ENCODE measurements at places on chromosomes 7 and 10. TPM values are rescaled to one million over a fixed set of nuclear protein-coding genes. Genes with fewer than 3 reads are reported as not detected.

DNA sequence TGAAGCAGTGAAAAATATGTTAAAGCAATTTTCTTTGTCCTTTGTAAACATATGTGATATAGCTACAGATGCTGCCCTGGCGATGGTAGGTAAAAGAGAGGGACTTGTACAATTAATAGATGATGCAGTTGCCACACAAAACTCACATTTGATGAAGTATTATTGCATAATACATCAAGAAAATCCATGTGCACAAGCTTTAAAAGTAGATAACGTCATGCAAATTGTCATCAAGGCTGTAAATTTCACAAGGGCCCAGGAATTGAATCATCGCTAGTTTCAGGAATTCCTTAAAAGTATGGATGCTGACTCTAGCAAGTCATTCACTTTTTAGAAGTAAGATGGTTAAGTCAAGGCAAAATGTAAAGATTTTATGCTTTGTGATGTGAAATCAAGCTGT is 10.0 kb downstream of the CYP3A5 start:
- H3K36me3 ChIP-seq, result no peaks in the 10 kb centered on the region
- H3K27me3 ChIP-seq, result no peaks in the 10 kb centered on the region
- H3K4me1 ChIP-seq, result no peaks in the 10 kb centered on the region
- no peak overlapping the region for H3K4me3 ChIP-seq
- no peak for DNase-seq

GRCh38 chr7:1473864-1474512 is 14.7 kb upstream of the MICALL2 start:
- DNase-seq, result peak; percentile 78
- peaks cover 8% of the 10 kb centered on the region for H3K36me3 ChIP-seq
- H3K27ac ChIP-seq, result no peak overlapping the region
- no peak overlapping the region for H3K4me3 ChIP-seq
- H3K4me1 ChIP-seq, result peaks cover 4% of the 10 kb centered on the region

GRCh38 chr10:33441561-33441960 is 107.1 kb upstream of the NRP1 start:
- H3K36me3 ChIP-seq, result no peaks in the 10 kb centered on the region
- no peak for DNase-seq
- H3K27me3 ChIP-seq, result no peaks in the 10 kb centered on the region
- no peaks in the 10 kb centered on the region for H3K4me1 ChIP-seq

GRCh38 chr7:142347091-142347490 is 89.2 kb upstream of the PRSS58 start:
- H3K4me1 ChIP-seq, result no peaks in the 10 kb centered on the region
- no peak overlapping the region for H3K4me3 ChIP-seq
- no peak overlapping the region for H3K27ac ChIP-seq
- no peak for DNase-seq
- no peaks in the 10 kb centered on the region for H3K36me3 ChIP-seq

- no peak overlapping the region for H3K4me3 ChIP-seq
- no peaks in the 10 kb centered on the region for H3K27me3 ChIP-seq
- H3K36me3 ChIP-seq, result no peaks in the 10 kb centered on the region
- no peaks in the 10 kb centered on the region for H3K4me1 ChIP-seq
Measured at GRCh38 chr10:28463141-28463540, 69.8 kb upstream of the WAC start.

- no peak overlapping the region for H3K4me3 ChIP-seq
- no peaks in the 10 kb centered on the region for H3K36me3 ChIP-seq
- H3K4me1 ChIP-seq, result no peaks in the 10 kb centered on the region
Measured at GRCh38 chr10:11884706-11885423, 61.7 kb downstream of the PROSER2 start.

DNA sequence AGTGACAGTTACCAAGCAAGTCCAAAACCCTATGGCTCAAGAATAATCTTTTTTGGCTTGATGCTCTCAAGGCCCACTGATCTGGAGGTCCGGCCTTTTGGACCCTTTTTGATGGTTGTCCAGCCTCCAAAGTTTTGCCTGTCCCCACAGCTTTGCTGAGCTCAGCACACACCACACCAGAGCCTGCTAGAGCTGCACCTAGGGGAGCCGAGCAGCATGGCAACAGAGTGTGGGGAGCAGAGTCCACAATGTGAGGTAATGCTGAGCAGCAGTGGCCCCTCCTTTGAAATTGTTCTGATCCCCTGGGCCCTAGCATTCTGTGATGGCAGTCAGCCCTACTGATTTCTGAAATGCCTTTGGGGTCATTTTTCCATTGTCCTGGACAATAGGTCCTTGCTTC is 9.3 kb downstream of the GIMAP7 start:
- no peak for DNase-seq
- H3K4me3 ChIP-seq, result no peak overlapping the region
- no peaks in the 10 kb centered on the region for H3K27me3 ChIP-seq

DNA sequence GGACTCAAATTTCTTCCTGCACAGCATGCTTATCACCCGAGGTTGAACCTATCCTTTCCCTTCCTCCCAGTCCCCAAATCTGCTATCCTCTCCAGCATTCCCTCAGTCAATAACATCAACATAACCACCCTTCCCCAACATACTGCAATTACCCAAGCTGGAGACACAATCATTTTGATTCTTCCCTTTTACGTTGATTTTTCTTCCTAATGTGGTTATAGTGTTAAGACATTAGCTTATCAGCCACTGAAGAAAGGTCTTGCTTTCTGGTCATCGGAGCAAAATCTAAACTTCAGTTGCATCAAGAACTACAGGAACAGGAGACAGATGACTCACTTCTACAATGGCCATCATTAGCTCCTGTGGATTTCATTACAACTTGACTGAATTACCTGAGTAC is 3.5 kb upstream of the HBP1 start:
- no peaks in the 10 kb centered on the region for H3K27me3 ChIP-seq
- H3K4me3 ChIP-seq, result no peak overlapping the region
- H3K27ac ChIP-seq, result no peak overlapping the region
- no peak for DNase-seq

- H3K27ac ChIP-seq, result no peak overlapping the region
- H3K27me3 ChIP-seq, result no peaks in the 10 kb centered on the region
- H3K4me1 ChIP-seq, result no peaks in the 10 kb centered on the region
- H3K36me3 ChIP-seq, result no peaks in the 10 kb centered on the region
- H3K4me3 ChIP-seq, result no peak overlapping the region
- DNase-seq, result no peak
Measured at GRCh38 chr7:157584420-157584819, 247.6 kb downstream of the DNAJB6 start.

GRCh38 chr7:143492799-143493739 is 15.4 kb downstream of the TAS2R41 start:
- no peak for DNase-seq
- H3K4me1 ChIP-seq, result no peaks in the 10 kb centered on the region
- no peak overlapping the region for H3K4me3 ChIP-seq

GRCh38 chr7:132491391-132491945 is 84.8 kb downstream of the PLXNA4 start:
- no peak overlapping the region for H3K27ac ChIP-seq
- H3K27me3 ChIP-seq, result no peaks in the 10 kb centered on the region
- DNase-seq, result no peak
- H3K4me1 ChIP-seq, result no peaks in the 10 kb centered on the region

GRCh38 chr7:77697535-77697831 is 1.2 kb downstream of the RSBN1L start:
- H3K36me3 ChIP-seq, result no peaks in the 10 kb centered on the region
- H3K27ac ChIP-seq, result peak overlapping the region; percentile 98
- peak overlapping the region; percentile 75 for H3K4me3 ChIP-seq
- no peak for DNase-seq
- peaks cover 4% of the 10 kb centered on the region for H3K4me1 ChIP-seq

- no peak overlapping the region for H3K27ac ChIP-seq
- DNase-seq, result no peak
- H3K27me3 ChIP-seq, result no peaks in the 10 kb centered on the region
- H3K4me1 ChIP-seq, result no peaks in the 10 kb centered on the region
Measured at GRCh38 chr10:129642427-129642826, 175.4 kb downstream of the MGMT start.

DNA sequence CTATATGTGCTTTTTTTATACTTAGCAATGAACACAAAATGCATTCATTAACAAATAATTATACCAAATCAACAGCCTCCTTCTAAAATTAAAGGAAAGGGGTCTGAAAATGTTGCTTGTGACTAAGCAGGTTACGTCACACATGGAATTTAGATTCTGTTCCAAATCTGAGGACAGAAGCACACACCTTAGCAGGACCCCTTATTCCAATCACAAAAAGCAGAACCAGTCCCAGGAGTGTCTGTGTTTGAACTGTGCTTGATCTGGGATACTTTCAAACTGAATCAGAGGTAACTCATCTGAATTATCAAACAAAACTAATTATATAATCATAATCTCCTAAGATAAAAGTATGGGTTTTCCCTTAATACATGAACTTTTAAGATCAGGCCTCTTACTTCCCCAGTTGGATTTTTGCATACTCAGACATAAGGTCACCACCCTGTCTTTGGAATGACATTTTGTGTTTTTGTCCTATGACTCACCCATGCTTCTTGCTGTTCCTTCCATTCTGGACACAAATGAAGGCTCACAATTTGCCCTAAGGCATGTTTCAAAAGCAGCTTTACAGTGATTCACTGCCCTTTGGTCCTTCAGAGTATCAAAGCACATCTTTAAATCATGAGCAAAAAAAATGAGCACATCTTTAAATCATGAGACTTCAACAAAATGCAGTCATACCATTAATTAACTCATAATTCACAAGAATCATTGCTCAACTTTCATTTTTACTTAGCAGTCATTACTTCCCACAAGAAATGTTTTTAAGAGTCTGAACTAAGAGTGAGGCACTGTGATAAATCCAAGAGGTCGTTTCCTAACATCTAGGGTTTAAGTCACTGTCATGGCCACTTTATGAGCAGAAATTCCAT is 35.5 kb downstream of the SEMA3C start:
- H3K27me3 ChIP-seq, result no peaks in the 10 kb centered on the region
- peak overlapping the region; percentile 82 for H3K27ac ChIP-seq
- H3K4me3 ChIP-seq, result no peak overlapping the region
- no peaks in the 10 kb centered on the region for H3K4me1 ChIP-seq
- DNase-seq, result no peak
- H3K36me3 ChIP-seq, result no peaks in the 10 kb centered on the region

GRCh38 chr10:83153714-83154113 is 985.6 kb upstream of the GHITM start:
- no peak overlapping the region for H3K27ac ChIP-seq
- DNase-seq, result no peak
- no peaks in the 10 kb centered on the region for H3K27me3 ChIP-seq
- H3K4me3 ChIP-seq, result no peak overlapping the region
- no peaks in the 10 kb centered on the region for H3K4me1 ChIP-seq

- no peak for DNase-seq
- H3K27me3 ChIP-seq, result no peaks in the 10 kb centered on the region
- H3K4me1 ChIP-seq, result no peaks in the 10 kb centered on the region
- H3K27ac ChIP-seq, result no peak overlapping the region
Measured at GRCh38 chr7:140593672-140593982, 47.0 kb downstream of the DENND2A start.

DNA sequence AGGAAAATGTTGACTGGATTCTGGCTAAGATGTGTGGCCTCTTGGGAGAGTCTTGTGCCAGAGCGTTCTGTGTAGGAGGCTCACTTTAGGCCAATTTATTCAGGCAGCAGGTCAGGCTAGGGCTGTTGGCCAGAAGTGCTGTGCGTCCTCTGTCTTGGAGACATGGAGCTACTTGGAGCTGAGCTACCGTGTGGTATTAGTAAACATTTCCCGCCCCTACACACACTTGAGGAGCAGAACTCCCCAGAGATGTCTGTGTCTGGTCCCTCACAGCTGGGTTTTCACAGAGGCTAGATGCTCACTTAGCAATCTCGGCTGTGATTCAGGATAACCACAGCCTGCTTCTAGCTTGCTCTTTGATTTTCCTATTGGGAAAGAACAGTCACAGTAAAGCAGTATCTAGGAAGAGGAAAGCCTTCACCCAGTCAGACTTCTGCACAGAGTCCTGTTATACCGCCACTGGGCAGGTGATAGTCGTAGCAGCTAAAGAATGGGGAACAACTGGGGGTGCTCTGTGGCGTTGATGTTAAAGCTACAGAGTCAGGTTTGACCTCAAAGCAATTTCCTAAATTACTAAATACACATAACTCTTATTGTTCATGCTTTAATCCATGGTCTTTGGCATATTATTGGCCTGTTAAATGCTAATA is 86.7 kb downstream of the MDFIC start:
- H3K27me3 ChIP-seq, result no peaks in the 10 kb centered on the region
- H3K36me3 ChIP-seq, result no peaks in the 10 kb centered on the region
- H3K4me3 ChIP-seq, result no peak overlapping the region
- H3K27ac ChIP-seq, result peak overlapping the region; percentile 21
- no peaks in the 10 kb centered on the region for H3K4me1 ChIP-seq

DNA sequence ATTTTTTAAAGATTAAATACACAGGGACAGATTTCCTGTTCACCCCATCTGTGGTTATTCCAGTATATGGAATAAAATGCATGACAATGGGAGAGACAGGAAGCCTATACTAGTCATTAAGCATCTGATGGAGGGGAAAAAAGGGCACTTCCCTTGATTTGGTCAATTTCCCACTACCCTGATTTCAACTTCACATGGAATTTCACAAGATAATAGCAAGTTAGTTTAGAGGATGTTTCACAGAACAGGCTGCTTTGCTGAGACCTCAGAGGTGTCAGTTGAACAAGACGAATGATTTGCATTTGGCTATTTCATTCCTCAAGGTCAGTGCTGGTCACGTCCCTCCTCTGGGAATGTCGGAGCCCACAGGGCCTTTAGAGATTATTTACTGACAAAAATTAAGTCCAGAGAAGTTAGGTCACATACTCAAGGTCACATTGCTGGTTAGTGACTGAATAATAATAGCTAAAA is 4.7 kb upstream of the ITPRIP start:
- H3K27me3 ChIP-seq, result no peaks in the 10 kb centered on the region
- H3K36me3 ChIP-seq, result no peaks in the 10 kb centered on the region
- H3K4me3 ChIP-seq, result no peak overlapping the region
- DNase-seq, result no peak

- H3K4me3 ChIP-seq, result no peak overlapping the region
- no peaks in the 10 kb centered on the region for H3K4me1 ChIP-seq
Measured at GRCh38 chr10:30688456-30688855, 58.9 kb upstream of the LYZL2 start.

Gene C10orf105
- total RNA-seq, result 0.29 TPM

Gene ZNF485
- 4.0 TPM for total RNA-seq

Gene TSPAN14
- total RNA-seq, result 74.8 TPM

Gene HTR5A
- not detected for total RNA-seq

Gene MASTL
- 7.5 TPM for total RNA-seq

Gene VAX1
- not detected for total RNA-seq

Gene TRIM50
- total RNA-seq, result 1.4 TPM

Gene ANXA7
- 169 TPM for total RNA-seq

Gene CXCL12
- 164 TPM for total RNA-seq

Gene SUN3
- not detected for total RNA-seq

Gene TMEM176B
- 105 TPM for total RNA-seq
